ENCODE measurements at places on chromosomes 16 and 17.

DNA sequence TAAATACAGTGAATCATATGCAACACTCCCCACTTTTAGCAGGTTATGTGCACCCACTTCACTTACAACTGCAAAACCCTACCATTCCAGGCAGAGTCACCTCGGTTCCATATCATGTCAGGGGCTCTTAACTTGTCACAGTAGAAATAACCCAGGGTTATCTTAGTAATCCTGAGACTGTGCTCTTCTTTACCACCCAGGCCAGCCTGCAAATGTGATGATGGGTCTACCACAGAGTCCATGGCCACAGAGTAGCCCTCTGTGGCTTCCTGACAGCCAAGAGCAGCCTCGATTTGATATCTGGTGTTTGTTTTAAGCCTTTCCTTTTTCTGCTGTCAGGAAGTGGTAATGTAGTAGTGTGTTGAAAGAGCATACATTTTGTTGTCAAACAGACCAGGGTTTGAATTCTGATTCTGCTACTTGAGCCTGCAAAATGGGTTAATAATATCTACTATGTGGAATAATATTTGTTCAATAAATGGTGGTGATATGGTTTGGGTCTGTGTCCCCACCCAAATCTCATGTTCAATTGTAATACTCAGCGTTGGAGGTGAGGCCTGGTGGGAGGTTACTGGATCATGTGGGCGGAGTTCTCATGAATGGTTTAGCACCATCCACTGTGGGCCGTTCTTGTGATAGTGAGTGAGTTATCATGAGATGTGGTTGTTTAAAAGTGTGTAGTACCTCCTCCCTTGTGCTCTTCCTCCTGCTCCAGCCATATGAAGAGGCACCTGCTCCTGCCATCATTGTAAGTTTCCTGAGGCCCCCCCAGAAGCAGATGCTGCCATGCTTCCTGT lies 416.5 kb downstream of the UTP18 start:
- no peak for DNase-seq

GRCh38 chr17:5638596-5638995 lies 54.3 kb upstream of the NLRP1 start:
- no peak for DNase-seq

DNA sequence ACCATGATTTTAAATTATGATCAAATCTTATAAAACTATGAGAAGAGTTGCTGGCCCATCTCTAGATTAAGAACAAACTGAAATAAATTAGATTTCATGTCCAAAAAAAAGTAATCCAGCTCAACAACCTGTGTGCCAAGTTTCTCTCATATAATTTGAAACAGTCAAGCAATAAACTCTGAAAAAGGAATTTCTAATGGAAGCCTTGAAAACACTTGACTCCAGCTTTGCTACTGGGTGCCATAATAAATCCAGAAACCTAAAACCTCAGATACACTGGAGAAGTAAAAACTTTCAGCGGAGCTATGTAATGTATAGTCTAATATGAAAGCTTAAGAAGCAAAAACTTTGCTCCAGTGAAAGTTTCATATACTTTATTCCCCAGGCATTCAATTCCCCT lies 25.5 kb downstream of the RPGRIP1L start:
- DNase-seq: no peak

DNA sequence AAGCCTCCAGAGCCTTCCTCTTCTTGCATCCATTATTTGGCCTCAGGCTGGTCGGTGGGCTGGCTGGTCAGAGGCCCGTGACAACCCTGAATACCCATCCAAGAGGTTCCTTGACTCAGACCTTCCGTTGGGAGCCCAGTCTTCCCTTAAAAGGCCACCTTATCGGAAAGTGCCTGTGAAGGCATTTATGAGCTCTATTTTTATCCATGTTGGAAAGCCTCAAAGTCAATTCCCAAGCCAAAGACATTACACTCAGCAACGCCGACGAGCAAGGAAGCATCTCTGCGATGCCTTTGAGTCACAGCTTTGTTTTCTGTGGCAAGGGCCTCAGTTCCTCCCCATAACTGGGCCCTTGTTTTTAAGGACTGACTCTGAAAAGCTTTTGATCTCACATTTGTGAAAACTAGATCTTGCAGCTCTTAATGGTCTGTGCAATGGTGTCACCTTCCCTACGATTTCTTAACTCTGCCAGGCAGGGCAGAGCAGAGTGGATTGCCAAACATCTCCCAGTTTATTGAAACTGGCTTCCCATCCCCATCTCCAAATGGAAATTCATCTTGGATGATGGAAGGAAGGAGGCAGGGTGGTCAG lies 13.3 kb upstream of the SPOP start:
- DNase-seq: no peak

- DNase-seq: no peak
These were observed 9.0 kb upstream of the PHAF1 start for GRCh38 chr16:67100569-67101310.

DNA sequence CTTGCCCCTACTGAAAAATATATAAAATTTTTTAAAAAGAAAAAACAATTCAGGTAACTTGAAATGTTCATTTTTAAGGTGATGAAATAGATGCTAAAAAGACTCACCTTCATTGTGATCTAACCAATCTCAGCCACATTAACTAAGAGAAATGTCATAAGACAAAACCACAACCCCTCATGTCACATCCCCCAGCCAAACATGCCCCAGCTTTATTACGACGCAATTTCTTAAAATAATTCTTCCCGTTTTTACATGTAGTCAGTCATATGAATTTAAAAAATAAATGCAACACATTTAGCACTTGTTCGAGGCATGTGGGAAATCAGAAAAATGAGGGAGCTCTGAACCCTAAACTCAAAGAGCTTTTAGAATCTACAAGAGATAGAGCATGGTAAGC lies 9.5 kb downstream of the AMFR start:
- DNase-seq: no peak

DNA sequence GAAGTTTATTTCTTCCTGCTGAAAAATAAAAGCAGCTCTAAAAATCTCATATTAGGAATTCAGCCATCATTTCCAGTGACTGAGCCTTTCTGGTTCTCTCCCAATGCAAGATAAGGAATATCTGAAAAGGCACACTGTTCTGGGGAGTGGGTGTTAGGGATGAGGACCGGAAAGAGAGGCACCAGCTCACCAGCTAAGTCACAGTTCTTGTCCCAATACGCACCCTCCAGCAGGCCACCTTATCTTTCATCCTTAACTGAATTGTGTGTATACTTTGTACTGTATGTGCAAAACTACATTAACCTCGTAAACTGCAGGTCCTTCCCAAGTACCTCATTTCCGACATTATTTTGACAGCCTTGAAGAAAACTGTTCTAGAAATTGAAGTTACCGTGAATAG lies 11.0 kb downstream of the AMFR start:
- DNase-seq: no peak

DNA sequence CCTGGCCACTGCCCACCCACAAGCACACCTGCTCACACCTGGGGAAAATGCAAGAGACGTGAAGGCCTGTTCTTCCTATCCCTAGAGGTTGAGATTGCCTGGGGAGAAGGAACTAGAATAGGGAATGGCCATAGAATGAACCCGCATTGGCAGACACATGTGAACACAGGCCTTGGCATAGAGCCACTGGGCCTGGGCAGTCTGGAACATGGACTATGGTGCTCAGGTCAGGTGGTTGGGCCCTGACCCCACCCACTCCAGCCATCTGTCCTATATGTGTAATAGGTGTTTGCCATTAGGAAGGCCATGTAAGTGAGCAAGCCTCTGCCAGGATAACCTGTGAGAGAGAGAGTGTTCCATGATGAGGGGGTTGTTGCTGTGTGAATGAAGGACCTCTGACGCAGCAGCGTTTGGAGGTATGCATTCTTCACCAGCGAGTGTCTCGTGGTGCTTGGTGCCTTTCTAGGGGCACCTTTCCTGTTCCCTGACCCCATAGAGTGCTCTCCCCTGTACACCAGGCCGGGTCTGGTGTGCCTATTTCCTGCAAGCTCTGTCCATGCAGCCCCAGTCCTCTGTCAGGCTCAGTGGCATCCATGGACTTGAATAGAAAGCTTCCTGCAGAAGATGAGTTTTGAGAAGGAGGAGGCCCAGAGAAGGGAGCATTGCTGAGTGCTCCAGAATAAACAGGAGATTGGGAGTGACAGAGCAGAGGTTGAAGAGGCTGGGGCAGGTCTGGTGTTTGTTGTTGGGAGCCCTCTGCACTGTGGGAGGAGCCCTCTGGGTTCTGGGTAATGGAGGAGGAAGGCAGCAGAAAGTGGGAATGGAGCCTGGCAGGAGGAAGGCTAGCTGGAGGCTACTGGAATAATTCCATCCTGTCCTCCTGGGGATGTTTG lies 15.6 kb downstream of the CTRL start:
- no peak for DNase-seq

GRCh38 chr16:13863075-13863765 lies 56.7 kb upstream of the ERCC4 start:
- no peak for DNase-seq

- no peak for DNase-seq
These were observed 44.2 kb downstream of the RPTOR start for GRCh38 chr17:80588702-80589383.

DNA sequence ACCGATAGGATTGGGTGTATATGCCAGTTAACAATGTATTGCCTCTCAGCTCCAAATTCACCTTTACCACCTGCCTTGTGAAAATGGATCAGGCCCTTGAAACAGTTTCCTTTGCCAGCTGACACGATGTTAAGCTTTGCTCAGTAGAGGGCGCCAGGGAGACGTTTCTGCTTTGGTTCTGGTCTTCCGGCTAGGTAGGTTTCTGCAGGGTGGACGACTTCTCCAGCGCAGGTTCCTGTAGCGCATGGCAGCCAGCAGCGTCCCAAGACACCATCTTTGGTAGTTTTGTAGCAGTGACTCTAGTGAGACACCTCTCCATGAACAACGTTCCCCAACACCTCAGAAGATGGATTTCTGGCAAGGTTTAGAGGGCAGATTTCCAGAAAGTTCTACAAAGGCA lies 24.0 kb downstream of the SYCE1L start:
- DNase-seq: no peak

DNA sequence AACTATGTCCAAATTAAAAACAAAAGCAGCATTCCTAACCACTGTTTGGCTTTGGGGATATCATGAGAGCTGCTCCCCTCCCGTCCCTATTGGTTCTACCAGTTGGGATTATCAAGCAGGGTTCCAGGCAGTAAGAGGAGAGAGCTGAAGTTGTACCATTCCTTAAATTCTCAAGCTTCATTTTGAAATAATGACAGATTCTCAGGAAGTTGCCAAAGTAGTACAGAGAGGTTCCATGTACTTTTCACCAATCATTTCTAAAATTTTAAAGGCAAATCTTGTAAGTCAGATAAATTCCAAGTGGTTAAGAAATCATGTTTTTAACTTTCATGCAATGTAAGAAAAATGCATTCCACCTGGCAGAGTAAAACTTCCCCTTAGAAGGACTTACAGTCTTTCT lies 36.9 kb downstream of the TEX2 start:
- DNase-seq: no peak

- DNase-seq: no peak
These were observed 183.1 kb upstream of the CCL2 start for GRCh38 chr17:34071886-34072420.

- no peak for DNase-seq
These were observed 46.7 kb downstream of the ANKRD11 start for GRCh38 chr16:89443727-89444084.

- no peak for DNase-seq
These were observed 8.3 kb downstream of the TFAP4 start for GRCh38 chr16:4264546-4264945.

DNA sequence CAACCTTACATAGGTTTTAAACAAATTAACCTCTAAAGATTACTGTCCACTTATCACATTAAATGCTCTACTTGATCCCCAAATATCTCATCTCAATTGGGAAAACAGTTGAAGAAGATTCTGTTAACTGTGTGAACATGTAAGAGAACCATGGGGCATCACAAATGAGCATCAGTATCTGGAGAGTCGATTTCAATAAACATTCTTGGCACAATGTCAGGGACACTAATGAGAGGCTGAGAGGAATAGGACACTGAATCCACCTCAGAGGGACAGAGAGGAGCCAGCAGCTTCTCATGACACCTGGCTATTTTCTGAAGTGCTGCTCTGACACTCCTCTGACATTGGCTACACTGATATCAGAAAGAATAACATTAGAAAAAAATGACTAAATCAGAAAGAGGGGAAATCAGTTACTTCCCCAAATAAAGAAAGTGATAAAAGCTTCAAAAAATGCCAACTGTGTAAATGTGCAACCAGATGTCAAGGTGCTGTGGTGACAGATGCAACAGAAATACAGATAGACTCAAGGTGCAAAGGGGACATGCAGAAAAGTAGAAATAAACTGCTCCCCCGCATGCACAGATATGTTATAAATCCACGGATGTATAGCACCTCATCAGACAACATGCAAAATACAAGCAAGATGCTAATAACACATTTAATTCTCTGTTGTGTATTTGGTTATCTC lies 67.4 kb downstream of the SNX11 start:
- no peak for DNase-seq

DNA sequence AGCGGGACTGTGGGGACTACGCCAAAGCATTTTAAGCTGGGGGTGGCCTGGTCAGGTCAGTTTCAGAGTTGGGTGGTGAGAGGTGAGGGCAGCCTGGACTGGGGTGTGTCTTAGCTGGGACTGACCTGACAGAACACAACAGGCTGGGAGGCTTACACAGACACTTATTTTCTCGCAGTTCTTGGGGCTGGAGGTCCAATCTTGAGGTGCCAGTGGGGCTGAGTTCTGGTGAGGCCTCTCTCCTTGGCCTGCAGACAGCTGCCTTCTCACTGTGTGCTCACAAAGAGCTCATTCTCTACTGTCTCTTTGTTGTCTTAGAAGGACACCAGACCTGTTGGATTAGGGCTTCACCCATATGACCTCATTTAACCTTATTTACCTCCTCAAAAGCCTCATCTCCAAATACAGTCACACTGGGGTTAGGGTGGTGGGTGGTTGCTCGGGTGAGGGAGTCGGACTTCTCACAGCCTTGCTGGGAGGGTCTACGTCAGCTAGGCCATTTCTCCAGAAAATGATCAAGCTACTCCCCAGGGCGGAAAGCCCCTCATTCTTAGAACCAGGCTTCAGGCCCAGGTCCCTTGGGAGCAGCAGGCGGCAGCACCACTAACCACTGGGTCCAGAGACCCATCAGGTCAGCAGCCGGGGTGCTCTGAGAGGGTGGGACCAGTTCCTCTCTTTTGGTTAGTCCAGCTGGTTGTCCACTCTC lies 149.3 kb downstream of the RAB11FIP4 start:
- no peak for DNase-seq

GRCh38 chr16:88423448-88423850 lies 29.6 kb upstream of the ZFPM1 start:
- DNase-seq: no peak

DNA sequence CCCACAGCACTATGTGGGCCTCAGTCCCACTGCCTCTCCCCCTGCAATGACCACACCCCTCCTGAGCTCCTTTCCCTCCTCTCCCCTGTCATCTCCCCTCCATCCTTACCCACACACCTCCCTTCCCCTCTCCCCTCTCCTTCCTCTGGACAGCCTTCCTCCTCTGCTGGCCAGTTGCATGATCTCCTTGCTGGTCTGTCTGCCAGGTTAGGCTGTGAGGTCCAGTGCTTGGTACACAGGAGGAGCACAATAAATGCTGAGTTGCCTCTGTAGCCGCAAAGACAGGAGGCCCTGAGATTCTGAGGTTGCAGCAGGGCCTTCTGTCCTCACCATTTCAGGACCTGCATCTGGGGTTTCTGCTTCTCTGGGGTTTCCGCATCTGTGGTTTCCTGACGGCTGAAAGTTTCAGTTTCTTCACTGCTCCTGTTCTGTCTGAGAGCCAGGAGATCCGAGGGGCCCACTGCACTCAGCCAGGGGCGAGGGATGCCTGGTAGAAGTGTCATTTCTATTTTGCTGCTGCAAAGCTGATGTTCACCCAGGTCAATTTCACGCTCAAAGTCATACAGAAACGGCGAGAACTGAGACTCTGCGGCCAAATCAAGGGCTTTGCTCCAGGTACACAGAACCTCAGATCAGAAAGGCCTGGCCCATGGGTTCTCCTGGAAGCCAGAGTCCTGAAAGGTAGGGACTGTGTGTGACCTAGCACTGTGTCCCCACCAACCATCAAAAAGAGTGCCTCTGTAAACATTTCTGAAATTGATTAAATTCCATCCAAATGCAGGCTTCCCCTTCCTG lies 4.6 kb upstream of the SLC12A3 start:
- peak; percentile 66 for DNase-seq
